Activated CD4-positive, alpha-beta T cell treated with anti-CD3 and anti-CD28 coated beads, Interleukin-2, Interleukin-6, amounts not matched to agents 100 ng/mL and 50 ng/mL, durations not matched to agents 16 hours and 8 hours (primary cell): ENCODE measurements at places on chromosomes 4 and X.

DNA sequence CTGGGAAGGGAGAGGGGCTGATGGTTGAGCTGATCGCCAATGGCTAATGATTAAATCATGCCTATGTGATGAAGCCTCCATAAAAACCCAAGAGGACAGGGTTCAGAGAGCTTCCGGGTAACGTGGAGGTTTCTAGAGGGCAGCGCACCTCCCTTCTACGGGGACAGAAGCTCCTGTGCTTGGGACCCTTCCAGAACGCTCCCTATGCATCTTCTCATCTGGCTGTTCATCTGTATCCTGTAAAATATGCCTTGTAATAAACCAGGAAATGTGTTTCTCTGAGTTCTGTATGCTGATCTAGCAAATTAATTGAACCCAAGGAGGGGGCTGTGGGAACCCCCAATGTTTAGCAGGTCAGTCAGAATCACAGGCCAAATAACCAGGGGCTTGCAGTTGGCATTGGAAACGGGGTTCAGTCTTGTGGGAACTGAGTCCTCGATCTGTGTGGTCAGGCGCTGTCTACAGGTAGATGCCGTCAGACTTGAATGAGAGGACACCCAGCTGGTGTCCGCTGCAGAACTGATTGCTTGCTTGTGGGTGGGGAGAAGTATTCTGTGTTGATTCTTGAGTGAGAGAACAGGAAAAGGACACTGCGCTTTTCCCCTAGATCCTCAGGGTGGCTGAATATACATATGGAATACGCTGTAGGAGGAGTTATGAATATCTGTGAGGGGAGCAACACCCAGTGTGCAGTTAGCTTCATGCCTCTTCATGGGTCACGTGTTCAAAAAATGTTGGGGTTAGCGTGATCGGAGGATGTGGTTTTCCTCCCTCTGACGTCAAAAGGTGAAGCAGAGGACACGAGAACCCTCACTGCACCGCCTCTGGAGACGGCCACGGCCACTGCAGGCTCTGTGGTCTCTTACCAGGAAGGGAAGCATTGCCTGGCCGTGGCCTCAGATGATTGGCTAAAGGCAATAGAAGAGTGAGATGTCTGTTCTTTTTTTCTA lies 29.2 kb downstream of the HTT-AS start:
- DNase-seq: peak; percentile 57

DNA sequence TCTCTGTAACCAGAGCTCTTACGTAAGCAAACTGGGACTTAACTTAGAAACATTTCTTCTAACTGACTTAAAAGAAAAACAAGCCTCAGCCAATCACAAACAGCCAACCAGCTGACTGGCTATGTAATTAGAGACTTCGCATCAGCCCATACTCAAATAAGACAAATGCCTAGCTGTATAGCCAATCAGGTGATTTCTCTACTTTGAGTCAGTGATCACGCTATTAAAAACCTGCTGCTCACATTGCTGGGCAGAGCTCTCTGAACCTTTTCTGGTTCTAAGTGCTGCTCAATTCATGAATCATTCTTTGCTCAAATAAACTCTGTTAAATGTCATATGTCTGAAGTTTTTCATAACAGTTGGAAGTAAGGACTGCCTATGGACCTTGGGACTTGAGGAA lies 9.9 kb upstream of the SMIM10L2A start:
- DNase-seq: no peak

DNA sequence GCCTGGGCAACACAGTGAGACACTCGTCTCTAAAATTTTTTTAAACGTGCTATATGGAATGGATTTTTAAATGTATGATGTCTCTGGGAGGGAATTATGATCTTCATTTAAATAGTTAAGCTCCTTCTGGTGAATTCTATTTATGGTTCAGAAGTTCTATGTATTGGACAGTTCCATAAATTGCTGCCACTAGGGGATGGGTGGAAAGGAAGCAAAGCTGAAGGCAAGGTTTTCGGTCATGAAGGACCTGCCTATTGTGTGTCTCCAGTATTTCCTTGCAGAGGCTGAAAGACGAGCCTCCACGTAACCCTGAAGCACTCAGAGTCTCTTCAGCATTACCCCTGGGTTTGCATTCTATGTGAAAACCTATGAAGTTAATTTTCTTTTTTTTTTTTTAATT lies 451.5 kb upstream of the FAT1 start:
- no peak for DNase-seq

- no peak for DNase-seq
These were observed 70.5 kb downstream of the SEC24D start for GRCh38 chr4:118765399-118765798.

GRCh38 chrX:38172596-38172995 lies 48.1 kb downstream of the SRPX start:
- no peak for DNase-seq

- DNase-seq: peak; percentile 82
These were observed 603 bp downstream of the MAD2L1 start for GRCh38 chr4:120065974-120066516.

DNA sequence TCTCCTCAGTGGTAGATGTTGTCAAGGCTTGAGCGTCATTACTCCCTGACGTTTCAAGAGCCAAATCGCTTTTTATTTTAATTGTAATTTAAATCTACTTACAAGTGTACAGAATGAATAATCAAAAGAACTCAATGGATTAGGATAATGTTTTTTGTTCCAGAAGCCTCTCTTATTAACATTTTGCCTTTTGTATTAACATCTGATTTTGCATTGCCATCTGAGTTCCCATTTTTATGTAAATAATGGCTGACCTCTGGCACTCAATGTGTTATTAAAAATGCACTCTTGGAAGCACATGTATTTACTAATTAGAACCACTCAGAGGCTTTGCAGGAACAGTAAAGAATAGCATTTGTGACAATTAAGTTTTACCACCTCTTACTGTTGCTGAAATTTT lies 411.0 kb downstream of the EPHA5 start:
- DNase-seq: no peak
